ENCODE measurements at places on chromosomes 3 and 15.

DNA sequence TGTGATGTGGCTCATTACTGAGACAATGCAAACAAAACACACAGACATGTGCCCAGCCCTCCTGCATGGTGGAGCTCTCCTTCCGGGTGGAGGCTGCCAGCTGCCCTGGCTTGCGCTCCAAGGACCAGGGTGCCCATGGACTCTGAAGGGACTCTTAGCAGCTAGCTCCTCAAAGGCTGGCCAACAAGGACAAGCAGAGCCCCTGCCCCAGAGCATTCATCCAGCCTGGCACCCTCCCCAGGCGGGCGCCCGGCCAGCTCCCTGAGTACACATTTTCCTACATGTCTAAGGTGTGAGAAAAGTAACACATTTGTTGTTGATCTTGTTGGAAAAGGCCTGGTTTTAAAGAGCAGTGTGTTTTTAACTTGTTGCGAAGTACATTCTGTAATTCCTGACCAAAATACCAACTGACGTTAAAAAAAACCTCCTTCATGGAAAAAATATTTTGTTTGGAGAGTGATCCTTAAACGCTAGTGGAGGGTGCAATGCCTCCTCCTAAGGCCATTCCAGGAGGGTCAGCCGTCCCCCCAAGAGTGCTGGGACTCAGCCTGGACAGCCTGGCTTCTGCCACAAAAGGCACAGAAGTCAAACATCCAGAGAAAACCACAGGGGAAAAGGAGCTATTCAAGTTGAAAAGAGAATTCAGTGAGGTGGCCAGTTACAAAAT lies 86.9 kb downstream of the KLF15 start:
- H3K36me3 ChIP-seq = no peaks in the 10 kb centered on the region
- H3K27ac ChIP-seq = peak overlapping the region; percentile 90
- no peaks in the 10 kb centered on the region for H3K27me3 ChIP-seq
- DNase-seq = no peak

GRCh38 chr3:25508901-25509300 lies 80.8 kb downstream of the RARB start:
- no peak overlapping the region for H3K4me3 ChIP-seq
- peak overlapping the region; percentile 77 for H3K27ac ChIP-seq
- H3K27me3 ChIP-seq = no peaks in the 10 kb centered on the region
- H3K36me3 ChIP-seq = no peaks in the 10 kb centered on the region
- H3K4me1 ChIP-seq = peaks cover 41% of the 10 kb centered on the region
- no peak for DNase-seq

- no peak for DNase-seq
- H3K27ac ChIP-seq = no peak overlapping the region
- H3K36me3 ChIP-seq = no peaks in the 10 kb centered on the region
- H3K27me3 ChIP-seq = no peaks in the 10 kb centered on the region
- H3K4me3 ChIP-seq = no peak overlapping the region
Observed at GRCh38 chr3:28542351-28542750, 193.7 kb upstream of the AZI2 start.

DNA sequence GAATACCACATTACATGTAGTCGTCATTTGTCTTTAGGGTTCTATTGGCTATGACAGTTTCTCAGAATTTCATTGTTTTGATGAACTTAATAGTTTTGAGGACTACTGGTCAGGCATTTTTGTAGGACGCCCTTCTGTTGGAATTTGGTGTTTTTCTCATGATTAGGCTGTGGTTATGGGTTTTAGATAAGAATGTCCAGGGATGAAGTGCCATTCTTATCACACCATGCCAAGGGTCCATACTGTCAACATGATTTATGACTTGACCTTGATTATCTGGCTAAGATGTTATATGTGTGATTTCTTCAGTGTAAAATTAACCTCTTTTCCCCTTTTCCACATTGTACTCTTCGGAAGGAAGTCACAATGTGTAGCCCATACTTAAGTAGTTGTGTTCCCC lies 135.3 kb downstream of the DIPK2A start:
- H3K4me3 ChIP-seq = no peak overlapping the region
- no peaks in the 10 kb centered on the region for H3K27me3 ChIP-seq
- DNase-seq = no peak
- peaks cover 33% of the 10 kb centered on the region for H3K4me1 ChIP-seq

DNA sequence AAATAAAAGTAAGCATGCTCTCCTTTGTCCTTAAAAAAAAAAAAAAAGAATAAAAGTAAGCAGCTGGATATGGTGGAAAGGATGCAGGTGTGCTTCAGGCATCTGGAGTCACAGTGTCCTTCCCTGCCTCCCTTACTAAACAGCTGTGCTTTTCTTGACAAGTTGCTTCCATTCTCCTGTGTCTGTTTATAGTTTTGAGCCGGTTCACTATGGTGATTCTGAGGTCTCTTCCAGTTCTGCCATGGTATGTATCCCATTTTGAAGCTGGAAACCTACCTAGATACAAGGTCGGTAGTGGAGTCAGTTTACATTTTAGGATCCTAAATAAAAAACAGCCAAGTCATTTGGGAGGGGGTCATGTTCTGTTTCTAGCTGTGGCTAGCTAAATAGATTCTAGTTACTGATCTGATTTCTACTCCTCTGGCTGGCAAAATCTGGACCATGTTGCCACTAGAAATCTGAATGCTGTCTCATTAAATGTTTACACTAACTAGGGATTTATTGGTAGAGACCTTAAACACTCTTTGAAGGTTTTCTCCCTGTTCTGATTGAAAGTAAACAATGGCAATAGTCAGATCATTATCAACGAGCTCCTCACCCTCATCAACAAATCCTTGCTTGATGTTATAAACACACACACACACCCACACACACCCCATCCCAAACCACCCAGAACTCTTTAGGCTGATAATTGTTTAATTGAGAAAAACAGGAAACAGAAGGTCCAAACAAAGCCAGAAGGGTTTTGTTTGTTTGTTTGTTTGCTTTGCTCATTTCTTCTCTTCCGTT lies 7.9 kb downstream of the TNFSF10 start:
- H3K27ac ChIP-seq = peak overlapping the region; percentile 89
- H3K27me3 ChIP-seq = no peaks in the 10 kb centered on the region
- peaks cover 16% of the 10 kb centered on the region for H3K36me3 ChIP-seq
- H3K4me3 ChIP-seq = no peak overlapping the region
- no peak for DNase-seq

GRCh38 chr15:56877255-56877970 lies 41.0 kb upstream of the TCF12 start:
- H3K27me3 ChIP-seq = no peaks in the 10 kb centered on the region
- H3K4me3 ChIP-seq = no peak overlapping the region
- no peak for DNase-seq
- H3K36me3 ChIP-seq = no peaks in the 10 kb centered on the region

- no peak for DNase-seq
- no peaks in the 10 kb centered on the region for H3K36me3 ChIP-seq
- no peaks in the 10 kb centered on the region for H3K27me3 ChIP-seq
Observed at GRCh38 chr15:62413153-62413552, 248.1 kb upstream of the C2CD4B start.

DNA sequence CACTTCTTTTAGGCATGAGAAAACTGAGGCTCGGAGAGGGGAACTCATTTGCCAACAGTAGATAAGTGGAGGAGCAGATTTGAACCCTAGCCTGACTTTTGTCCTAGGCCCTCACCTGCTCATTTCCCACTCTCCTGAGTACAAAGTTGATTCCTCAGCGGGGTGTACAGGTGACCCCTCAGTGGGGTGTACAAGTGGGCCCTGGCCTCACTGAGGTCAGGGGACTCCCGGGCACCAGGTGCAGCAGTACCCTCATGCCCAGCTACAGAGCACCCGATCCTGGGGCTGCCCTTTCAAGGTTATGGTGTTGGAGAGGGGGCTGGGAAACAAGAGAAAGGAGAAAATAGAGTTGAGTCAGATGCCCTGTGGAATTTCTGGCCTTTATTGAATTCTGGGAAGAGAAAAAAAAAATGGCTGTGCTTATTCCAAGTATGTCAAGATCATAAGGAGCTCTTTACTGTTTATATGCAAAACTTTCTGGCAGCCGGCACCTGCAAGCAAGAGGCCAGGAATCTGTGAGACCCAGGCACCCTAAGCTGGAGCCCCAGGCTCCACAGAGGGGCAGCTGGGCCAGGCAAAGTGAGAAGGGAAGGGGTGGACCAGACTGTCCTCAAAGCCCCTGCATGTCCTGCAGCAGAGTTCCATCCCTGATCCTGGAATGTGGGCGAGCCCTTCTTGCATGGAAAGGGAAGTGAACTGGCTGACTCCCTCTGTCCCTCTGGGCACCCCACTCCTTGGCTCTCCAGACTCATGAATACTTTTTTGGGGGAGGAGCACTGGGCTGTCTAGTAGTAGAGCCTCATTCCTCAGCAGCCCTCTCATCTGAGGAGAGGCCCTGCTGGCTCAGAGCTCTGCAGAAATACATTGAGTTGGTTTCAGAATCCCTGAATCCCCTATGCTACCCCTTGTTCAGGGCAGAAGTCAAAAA lies 43.1 kb downstream of the AMOTL2 start:
- H3K27me3 ChIP-seq = no peaks in the 10 kb centered on the region
- H3K4me3 ChIP-seq = no peak overlapping the region
- DNase-seq = no peak

- no peaks in the 10 kb centered on the region for H3K36me3 ChIP-seq
- H3K4me1 ChIP-seq = no peaks in the 10 kb centered on the region
- no peak overlapping the region for H3K4me3 ChIP-seq
- H3K27me3 ChIP-seq = no peaks in the 10 kb centered on the region
Observed at GRCh38 chr15:41856716-41857115, 18.1 kb downstream of the PLA2G4B start.

GRCh38 chr3:197380786-197381185 lies 82.4 kb upstream of the DLG1 start:
- peak overlapping the region; percentile 30 for H3K27ac ChIP-seq
- H3K4me1 ChIP-seq = peaks cover 11% of the 10 kb centered on the region

- no peaks in the 10 kb centered on the region for H3K4me1 ChIP-seq
- no peak overlapping the region for H3K27ac ChIP-seq
- H3K27me3 ChIP-seq = peaks cover 4% of the 10 kb centered on the region
- H3K4me3 ChIP-seq = no peak overlapping the region
- H3K36me3 ChIP-seq = no peaks in the 10 kb centered on the region
Observed at GRCh38 chr15:47991357-47991756, 129.4 kb upstream of the SLC24A5 start.

DNA sequence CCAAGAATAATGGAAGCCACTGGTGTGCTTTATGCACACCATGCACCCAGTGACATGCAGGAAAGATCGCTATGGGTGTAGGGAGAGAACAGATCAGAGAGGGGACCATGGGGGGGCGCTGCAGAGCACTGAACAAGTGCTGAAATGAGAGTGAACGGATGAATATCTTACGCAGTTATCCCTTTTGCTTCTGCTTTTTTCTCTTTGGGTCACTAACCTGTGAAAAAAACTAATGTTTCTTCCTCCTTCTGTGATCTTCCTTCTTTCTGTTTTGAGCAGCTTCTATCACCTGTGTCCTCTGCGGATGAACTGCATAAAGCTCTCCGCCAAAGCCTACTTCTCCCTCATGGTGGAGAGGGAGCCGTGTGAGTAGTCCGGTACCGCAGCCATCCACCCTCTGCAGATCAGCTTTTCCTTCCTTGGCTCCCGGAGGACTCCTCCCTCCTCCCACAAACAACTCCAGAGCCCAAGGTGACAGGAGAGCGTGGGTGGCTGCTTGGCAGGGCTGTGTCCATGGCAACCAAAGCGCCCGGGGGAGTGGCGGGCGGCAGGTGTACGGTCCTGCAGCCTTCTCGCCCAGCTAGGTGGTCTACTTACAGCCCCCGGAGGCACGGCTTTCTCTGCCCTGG lies 106.2 kb downstream of the DGKG start:
- no peaks in the 10 kb centered on the region for H3K4me1 ChIP-seq
- no peak for DNase-seq
- no peaks in the 10 kb centered on the region for H3K27me3 ChIP-seq

DNA sequence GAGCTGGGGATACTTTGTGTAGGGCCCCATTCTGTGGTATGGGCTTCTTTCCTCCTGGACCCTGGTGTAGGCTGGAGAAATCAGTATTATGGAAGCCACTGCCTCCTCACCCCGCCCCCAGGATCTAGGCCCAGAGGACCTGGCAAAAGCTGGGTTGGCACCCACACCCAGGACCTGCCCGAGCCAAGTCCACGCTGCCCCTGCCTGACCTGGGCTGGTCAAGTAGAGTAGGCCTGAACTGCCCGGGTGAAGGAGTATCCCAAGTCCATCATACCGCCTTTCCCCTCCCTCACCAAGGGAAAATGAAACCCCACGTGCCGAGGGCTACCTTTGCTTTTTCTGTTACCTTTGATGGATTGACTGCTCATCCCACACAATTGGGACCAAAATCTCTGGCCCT lies 37.7 kb upstream of the TRAK1 start:
- DNase-seq = no peak
- H3K27me3 ChIP-seq = no peaks in the 10 kb centered on the region
- H3K4me1 ChIP-seq = peaks cover 33% of the 10 kb centered on the region
- no peaks in the 10 kb centered on the region for H3K36me3 ChIP-seq

DNA sequence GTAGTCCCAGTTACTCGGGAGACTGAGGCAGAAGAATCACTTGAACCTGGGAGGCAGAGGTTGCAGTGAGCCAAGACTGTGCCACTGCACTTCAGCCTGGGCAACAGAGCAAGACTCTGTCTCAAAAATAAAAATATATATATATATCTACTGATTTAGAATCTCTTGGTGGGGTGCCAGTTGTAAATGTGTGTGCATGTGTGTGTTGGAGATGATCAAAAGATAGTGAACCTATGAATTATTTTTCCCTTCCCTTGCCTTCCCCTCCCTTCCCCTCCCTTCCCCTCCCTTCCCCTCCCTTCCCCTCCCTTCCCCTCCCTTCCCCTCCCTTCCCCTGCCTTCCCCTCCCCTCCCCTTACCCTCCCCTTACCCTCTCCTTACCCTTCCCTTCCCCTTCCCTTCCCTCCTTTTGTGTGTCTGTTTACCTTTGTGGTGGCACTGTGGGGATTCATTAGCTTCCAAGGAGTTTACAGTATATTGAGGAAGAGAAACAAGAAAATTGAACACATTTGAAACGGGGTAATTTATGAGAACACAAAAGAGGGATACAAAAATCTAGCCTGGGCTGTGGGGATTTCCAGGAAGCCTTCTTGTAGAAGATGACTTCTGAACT lies 281.5 kb upstream of the DPPA4 start:
- no peaks in the 10 kb centered on the region for H3K36me3 ChIP-seq
- DNase-seq = no peak
- H3K4me1 ChIP-seq = no peaks in the 10 kb centered on the region
- H3K27ac ChIP-seq = no peak overlapping the region

GRCh38 chr3:156253150-156253549 lies 132.8 kb downstream of the KCNAB1 start:
- H3K36me3 ChIP-seq = no peaks in the 10 kb centered on the region
- no peak overlapping the region for H3K4me3 ChIP-seq
- H3K4me1 ChIP-seq = no peaks in the 10 kb centered on the region
- H3K27ac ChIP-seq = no peak overlapping the region
- H3K27me3 ChIP-seq = no peaks in the 10 kb centered on the region
- DNase-seq = no peak

DNA sequence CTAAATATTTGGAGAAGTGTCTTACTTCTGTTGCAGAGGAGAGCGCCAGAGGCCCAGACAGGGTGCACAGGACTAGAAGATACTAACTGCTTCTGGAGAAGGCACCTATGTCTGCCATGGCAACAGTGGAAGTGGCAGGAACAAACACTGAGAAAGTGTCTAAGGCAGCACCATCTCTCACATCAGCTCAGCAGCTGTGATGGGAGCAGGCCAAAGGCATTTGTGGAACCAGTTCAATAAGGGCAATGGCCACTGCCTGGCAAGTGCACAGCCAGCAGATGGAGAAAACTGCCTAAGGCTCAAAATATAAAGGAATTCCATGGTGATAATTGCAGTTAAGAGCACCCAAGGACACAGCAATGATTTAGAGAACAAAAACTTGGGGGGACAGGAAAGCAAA lies 563.0 kb upstream of the CCDC54 start:
- H3K27me3 ChIP-seq = no peaks in the 10 kb centered on the region
- H3K4me3 ChIP-seq = no peak overlapping the region
- H3K27ac ChIP-seq = no peak overlapping the region

- no peaks in the 10 kb centered on the region for H3K36me3 ChIP-seq
- H3K27ac ChIP-seq = no peak overlapping the region
- H3K4me1 ChIP-seq = no peaks in the 10 kb centered on the region
- H3K27me3 ChIP-seq = no peaks in the 10 kb centered on the region
Observed at GRCh38 chr3:82137050-82137449, 375.6 kb upstream of the GBE1 start.

All from esophagus squamous epithelium (tissue), 5 donors.